ENCODE measurements at places on chromosomes 11 and 22.

GRCh38 chr11:112025707-112026106, 499 bp downstream of the DLAT start:
- no peak for DNase-seq

DNA sequence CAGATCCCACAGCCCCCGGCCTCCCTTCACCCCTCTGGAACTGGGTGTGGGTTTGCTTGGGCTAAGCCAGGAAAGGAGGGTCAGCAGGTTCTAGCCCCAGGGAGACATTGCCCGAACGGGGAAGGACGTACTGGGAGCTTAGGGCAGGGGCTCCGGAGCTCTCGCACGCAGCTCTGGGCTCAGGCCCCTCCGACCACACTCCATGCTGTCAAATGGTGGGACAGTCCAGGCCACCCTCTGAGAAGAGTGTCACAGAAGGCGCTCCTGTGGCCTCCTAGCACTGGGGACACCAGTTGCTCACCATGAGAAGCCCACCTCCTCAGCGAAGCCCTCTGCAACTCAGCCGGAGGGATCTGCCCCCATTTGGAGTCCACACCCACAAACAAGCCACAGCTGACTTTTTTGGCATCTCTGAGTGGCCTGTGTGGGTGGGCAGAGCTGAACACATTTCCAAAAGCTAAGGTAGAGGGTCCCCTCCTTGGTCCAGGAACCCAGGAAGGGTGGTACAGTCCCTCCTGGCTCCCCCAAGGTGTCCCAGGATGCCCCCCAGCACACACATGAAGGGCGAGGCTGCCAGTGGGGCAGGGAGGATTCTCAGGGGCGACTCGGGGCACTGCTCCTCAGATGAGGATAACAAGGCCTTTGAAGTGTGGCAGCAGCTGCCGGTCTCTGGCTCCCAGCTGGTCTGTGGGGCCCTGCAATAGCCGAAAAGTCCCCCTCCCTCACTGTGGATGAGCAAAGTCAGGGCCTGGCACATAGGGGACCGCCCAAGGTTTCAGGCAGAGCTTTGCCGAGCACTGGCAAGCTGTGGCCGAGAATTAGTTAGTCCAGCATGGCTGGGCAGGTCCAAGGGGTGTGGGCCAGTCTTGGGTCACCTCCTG, 13.0 kb upstream of the TEF start:
- no peak for DNase-seq

DNA sequence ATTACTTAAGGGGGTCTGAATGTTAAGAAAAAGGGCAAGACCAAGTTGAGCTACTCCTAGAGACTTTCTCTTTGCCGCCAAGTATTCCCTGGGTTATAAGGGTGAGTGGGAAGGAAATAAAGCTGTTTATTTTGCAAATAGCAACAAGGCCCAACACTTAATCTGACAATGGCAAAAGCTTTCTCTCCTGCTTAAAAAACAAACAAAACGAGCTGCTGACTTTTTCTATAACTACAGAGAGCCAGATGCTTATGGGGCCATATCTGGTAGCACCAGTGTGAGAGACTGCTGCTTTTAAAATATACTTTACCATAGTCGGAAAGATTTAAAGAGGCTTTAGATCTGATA, 2.3 kb upstream of the KDM2A start:
- no peak for DNase-seq

- no peak for DNase-seq
Observed at GRCh38 chr22:41782316-41782715, 18.2 kb upstream of the CCDC134 start.

- no peak for DNase-seq
Observed at GRCh38 chr11:103659206-103659618, 377.2 kb upstream of the DDI1 start.

DNA sequence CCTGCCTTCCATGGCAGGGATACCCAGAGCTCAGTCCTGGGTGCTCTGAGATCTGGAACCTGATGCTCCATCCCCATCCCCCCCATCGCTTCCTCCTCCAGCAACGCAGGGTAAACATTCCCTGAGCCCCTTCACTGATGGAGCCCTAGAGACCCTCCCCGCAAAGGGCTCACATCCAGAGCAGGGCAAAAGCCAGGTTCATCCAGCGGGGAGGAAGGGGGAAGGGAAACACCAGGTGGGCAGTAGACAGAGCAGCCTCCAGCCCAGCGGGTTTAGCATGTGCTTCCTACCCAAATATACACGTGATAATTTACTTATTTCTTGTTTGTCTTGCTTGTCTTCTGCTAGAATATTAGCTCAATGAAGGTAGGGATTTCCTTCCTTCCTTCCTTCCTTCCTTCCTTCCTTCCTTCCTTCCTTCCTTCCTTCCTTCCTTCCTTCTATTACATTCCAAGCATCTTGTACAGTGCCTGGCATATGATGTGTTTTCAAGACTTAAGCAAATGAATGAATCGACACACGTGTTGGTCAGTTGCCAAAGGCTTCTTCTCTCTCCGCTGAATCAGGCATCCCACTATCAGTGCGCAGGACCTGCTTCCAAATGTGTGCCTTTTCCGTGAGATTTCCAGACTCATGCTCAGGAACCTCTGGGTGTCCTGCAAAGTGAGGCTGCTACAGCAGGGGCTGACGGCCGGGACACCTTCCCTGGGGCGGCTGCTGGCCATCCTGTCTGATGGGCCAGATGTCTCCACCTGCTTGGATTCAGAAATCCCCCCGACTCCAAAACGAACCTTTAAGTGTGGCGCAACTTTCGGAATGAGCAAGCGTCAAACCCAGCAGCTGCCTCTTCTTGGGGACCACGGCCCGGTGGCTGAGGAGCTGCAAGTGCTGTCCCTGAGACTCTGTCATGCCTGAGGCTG, 955.1 kb downstream of the BRD1 start:
- no peak for DNase-seq

GRCh38 chr11:12807621-12808020, 133.4 kb downstream of the TEAD1 start:
- no peak for DNase-seq

DNA sequence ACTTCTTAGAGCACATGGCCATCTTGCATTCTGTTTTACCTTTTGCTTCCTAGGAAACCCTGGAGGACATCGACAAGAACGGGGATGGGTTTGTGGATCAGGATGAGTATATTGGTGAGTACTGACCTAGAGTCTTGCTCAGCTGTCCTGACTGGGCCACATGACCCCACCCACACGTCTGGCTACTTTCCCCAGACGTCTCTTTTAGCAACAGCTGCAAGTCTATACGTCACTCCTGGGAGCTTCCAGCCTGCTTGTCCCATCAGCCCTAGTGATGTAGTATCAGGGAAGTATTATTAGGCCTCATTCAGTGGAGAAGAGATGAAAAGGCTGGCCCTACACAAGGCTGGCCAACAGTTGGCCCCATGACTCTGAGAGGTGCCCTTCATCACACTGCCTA, 9.6 kb downstream of the RCN1 start:
- no peak for DNase-seq

DNA sequence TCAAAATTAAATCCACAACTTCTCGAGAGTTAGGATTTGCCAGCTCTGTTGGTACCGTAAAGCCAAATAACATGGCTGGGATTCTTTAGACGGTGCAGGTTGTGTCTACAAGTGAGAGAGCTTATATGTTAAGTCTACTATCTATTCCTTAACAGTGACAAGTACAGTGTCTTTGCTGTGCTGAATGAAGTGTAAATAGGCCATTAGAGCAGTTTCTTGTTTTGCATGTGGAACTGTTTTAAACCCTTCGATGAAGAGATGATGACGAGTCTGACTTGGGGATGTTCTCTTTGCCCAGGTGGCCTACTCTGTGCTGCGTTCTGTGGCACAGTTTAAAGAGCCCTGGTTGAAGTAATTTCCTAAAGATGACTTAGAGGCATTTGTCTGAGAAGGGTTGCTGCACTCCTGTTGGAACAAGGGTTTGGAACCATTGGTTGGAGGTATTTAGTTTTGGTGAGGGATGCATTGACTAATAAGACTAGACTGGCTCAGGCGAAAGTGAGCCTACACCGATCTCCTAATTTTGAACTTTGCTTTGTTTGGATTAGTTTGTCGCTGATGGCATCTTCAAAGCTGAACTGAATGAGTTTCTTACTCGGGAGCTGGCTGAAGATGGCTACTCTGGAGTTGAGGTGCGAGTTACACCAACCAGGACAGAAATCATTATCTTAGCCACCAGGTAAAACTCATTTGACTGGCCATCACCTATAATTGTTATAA, 988 bp downstream of the RPS3 start:
- DNase-seq, result peak; percentile 13

- DNase-seq, result no peak
Observed at GRCh38 chr22:35064664-35065063, 1.3 kb upstream of the ISX start.

- DNase-seq, result no peak
Observed at GRCh38 chr11:10751581-10751940, 515 bp downstream of the CTR9 start.

- DNase-seq, result no peak
Observed at GRCh38 chr22:36226189-36226588, 13.1 kb downstream of the APOL2 start.

DNA sequence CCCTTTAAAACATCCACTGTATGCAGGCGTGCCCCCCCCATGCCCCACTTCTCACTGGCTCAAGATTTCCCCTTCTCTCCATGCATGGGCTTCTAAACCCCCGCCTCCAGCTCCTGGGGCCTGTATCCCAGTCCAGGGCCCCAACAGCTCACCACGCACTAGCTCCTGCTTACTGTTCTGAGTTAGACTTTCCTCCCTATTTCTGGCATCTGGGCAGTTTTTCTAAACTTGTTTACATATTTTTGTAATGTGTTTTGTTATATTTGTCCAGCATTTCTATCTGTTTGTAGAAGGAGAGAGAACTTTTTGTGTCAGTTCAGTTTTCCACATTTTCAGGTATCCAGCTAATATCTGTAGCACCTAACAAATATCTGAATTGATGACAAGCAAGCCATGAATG, 178.5 kb downstream of the SPON1 start:
- no peak for DNase-seq

DNA sequence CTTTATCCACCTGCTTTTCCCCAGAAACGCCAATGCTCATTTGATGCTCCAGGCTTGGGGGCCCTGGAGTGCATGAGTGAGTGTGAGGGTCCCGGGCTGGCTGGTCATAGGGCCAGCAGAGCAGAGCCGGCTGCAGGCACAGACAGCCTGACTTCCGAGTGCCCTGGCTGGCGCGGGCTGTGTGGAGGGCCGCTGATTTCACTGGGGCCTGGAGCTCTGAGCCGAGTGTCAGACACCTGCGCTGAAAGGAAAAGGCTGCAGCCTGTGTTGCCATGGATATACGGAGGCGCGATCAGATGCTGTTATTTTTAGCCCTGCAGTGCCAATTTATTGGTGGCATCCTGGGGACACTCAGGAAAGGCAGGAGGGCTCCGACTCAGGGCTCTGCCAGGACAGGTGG, 87.6 kb downstream of the ST3GAL4 start:
- no peak for DNase-seq

GRCh38 chr22:46862418-46863324, 100.2 kb downstream of the TBC1D22A start:
- no peak for DNase-seq

DNA sequence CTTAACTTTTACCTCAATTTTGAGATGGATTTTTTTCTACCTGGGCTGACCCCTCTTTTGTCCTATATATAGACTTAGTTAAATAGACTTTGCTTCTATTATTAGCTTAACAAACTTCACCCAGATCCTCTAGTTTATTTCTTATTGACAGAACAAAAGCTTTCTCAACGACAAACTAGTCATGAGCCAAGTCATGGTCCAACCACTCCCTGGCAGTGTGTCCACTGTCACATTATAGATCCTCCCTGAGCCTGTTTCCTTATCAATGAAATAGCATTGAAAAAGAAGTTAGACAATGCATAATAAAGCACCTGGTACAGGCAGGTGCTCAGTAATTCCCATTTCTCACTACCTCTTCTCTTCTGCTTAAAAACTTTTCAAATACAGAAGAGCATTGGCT, 155.1 kb downstream of the SPON1 start:
- DNase-seq, result no peak

DNA sequence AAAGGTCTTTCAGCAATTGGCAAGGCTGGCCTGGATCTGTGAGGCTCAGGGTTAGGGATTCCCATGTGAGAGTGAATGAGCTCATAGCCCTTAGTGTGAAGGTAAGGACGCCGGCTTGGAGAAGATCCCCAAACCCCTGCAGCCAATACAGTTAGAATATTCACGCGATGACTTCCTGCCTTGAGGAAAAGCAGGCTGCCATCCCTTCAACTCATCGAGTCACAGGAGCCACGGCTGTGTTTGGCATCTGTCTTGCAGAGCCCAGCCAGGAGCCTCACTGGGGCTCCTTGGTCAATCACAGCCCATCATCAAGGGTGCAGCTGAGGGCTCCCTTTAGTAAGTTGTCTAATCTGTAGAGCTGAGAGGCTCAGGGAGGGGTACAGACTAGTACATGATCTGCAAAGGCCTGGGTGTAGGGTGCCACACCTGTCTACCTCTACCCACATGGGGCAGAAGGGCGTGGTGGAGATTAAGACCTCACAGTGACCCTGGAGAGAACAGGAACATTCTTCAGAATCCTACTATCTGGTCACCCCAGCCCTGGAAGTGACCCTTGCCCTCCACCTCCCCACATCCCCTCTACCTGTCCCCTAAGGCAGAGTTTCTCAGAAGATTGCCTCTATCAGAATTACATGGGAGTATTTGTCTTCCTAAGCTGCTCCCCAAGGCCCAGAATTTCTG, 18.5 kb downstream of the IL10RA start:
- no peak for DNase-seq

GRCh38 chr11:63517156-63517555, 11.3 kb downstream of the LGALS12 start:
- no peak for DNase-seq

DNA sequence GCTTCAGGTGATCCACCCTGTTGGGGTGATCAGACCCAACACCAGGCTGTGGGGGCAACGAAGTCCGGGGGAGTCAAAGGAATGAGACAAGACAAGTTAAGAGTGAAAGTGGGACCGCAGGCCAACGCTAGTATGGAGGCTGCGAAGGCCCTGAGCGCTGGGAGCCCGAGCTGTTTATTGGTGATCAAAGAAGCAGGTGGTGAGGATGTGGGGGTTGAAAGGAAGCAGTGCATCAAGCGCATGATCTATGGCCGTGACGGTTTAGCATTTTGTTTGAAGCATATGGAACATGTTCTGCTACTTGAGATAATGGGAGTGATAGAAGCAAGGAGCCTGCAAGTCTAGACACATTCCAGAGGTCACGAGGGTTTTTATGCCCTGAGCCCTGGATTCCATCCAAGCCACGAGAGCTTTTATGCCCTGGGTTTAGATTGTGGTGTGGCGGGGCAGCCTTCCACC, 49.5 kb downstream of the MCHR1 start:
- DNase-seq, result peak; percentile 64

GRCh38 chr11:83063073-83063754, 8.5 kb downstream of the RAB30 start:
- no peak for DNase-seq
